ENCODE measurements at places on chromosomes 3 and 15.
A peak's percentile ranks its signal among the peaks of the same experiment; 100 is the strongest.

GRCh38 chr3:197001972-197002700 is 27.5 kb downstream of the MELTF start:
- DNase-seq = peak; percentile 28

- no peak for DNase-seq
These were observed 37.2 kb upstream of the CLSTN2 start for GRCh38 chr3:139897759-139898158.

DNA sequence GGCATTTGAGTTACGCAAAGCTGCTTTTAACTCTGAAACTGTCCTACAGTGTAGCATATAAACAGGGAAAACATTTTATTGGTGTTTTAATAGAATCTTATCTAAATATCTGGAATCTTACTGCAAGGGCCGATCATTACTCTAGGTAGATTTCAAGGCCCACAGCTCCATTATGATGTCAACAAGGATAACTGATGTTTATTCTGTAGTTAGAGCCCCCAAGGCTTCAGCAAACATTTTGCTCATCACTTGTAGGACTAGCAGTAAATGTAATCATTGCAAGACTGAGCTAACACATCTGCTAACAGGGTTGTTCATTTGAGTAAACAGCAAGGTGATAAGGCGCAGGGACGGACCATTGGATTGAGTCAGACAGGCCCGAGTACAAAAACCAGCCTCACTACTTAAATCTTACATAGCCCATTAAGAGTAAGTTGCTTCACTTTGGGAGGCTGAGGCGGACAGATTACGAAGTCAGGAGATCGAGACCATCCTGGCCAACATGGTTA is 332.5 kb upstream of the TPRG1 start:
- no peak for DNase-seq

- DNase-seq = no peak
These were observed 3.2 kb upstream of the GBE1 start for GRCh38 chr3:81764665-81765064.

All from activated naive CD4-positive, alpha-beta T cell treated with anti-CD3 and anti-CD28 coated beads, Interleukin-2, amount 50 U/mL, for 72 hours (primary cell).